Right atrium auricular region (tissue), 2 donors: ENCODE measurements at places on chromosomes 6 and 20. TPM values are rescaled to one million over a fixed set of nuclear protein-coding genes. Genes with fewer than 3 reads are reported as not detected.

LY6G6D gene
- total RNA-seq: not detected

RBL1 gene
- total RNA-seq: 2.4 TPM

ROS1 gene
- not detected for total RNA-seq

LEMD2 gene
- 28.1 TPM for total RNA-seq

COL19A1 gene
- 3.9 TPM for total RNA-seq

MYL9 gene
- 602 TPM for total RNA-seq

OR2B6 gene
- not detected for total RNA-seq

FAM120B gene
- total RNA-seq: 14.7 TPM

NKX2-2 gene
- total RNA-seq: not detected

PACRG gene
- total RNA-seq: 2.8 TPM

TSBP1 gene
- not detected for total RNA-seq

MUC22 gene
- not detected for total RNA-seq

SRMS gene
- not detected for total RNA-seq

SGK2 gene
- not detected for total RNA-seq

TNXB gene
- 138 TPM for total RNA-seq

CDSN gene
- total RNA-seq: not detected

ID4 gene
- 83.2 TPM for total RNA-seq

TOX2 gene
- total RNA-seq: 0.63 TPM

ERVFRD-1 gene
- total RNA-seq: not detected

PSORS1C1 gene
- 0.33 TPM for total RNA-seq

MAFB gene
- total RNA-seq: 31.7 TPM

SCUBE3 gene
- total RNA-seq: 0.12 TPM

ZNF292 gene
- 19.0 TPM for total RNA-seq

ZNF165 gene
- 1.1 TPM for total RNA-seq

CD24 gene
- total RNA-seq: 0.41 TPM

LHFPL5 gene
- total RNA-seq: not detected

SLC26A8 gene
- not detected for total RNA-seq

LAMA2 gene
- 150 TPM for total RNA-seq

CCDC170 gene
- total RNA-seq: 0.20 TPM

PTP4A1 gene
- 17.1 TPM for total RNA-seq

HLA-DMA gene
- total RNA-seq: 15.4 TPM

TTK gene
- 0.08 TPM for total RNA-seq

DBNDD2 gene
- total RNA-seq: 139 TPM

TREML1 gene
- total RNA-seq: not detected

CCN2 gene
- 203 TPM for total RNA-seq

ZC2HC1B gene
- not detected for total RNA-seq

TRAPPC3L gene
- 0.20 TPM for total RNA-seq

TRIM38 gene
- total RNA-seq: 5.2 TPM

RBPJL gene
- not detected for total RNA-seq

RAMACL gene
- total RNA-seq: 0.20 TPM

C20orf204 gene
- total RNA-seq: 0.07 TPM

ADAM33 gene
- total RNA-seq: 9.7 TPM

MRPS10 gene
- total RNA-seq: 52.4 TPM

SIRPB1 gene
- 5.7 TPM for total RNA-seq

MYT1 gene
- 0.15 TPM for total RNA-seq

GGTLC1 gene
- not detected for total RNA-seq

CCN6 gene
- total RNA-seq: not detected

IL22RA2 gene
- not detected for total RNA-seq

CDC40 gene
- 10.1 TPM for total RNA-seq

CDH26 gene
- total RNA-seq: 0.43 TPM

KCNQ5 gene
- total RNA-seq: 0.67 TPM

CLPSL1 gene
- total RNA-seq: not detected

EIF6 gene
- 44.3 TPM for total RNA-seq

ZNF311 gene
- total RNA-seq: not detected

RPL7L1 gene
- 66.7 TPM for total RNA-seq

PBX2 gene
- total RNA-seq: 26.0 TPM

UBD gene
- total RNA-seq: not detected

PRRT1 gene
- total RNA-seq: 0.70 TPM

TFAP2D gene
- total RNA-seq: not detected
